ENCODE measurements at places on chromosomes 12 and 14.

DNA sequence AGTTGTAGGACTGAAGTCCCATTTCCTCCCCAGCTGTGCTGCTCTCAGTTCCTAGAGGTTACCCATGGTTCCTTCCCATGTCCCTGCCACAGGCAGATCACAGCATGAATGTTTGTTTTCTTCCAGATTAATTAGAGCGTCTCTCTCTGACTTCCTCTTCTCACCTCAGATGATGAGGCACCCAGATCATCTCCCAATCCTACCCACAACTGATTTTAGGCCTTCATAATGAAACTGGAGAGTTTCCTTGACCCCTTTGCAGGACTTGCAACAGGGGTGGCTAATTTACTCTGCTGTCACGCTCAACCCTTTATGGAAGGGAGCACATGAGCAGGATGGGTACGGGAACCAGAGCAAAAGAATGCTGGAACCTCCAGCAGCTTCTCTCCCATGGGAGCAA lies 32.1 kb upstream of the TXNRD1 start:
- DNase-seq = no peak

DNA sequence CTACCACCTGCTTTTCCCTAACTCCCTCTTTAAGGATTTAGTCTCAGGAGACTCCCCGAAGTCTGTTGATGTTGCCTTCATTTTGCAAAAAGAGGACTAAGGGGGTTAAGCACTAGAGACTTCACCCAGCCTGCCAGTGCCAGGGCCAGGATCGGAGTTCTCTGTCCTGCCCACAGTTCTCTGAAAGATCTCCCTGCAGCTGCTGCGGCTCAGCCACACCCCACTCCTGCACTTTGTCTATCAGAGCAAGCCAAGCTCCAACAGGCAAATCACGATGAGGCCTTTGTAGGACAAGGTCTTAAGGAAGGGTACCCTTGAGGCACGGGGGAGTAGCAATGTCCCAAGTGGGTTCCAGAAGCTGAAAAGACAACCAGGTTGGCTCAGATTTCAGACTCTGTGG lies 148.8 kb upstream of the EGLN3 start:
- no peak for DNase-seq

DNA sequence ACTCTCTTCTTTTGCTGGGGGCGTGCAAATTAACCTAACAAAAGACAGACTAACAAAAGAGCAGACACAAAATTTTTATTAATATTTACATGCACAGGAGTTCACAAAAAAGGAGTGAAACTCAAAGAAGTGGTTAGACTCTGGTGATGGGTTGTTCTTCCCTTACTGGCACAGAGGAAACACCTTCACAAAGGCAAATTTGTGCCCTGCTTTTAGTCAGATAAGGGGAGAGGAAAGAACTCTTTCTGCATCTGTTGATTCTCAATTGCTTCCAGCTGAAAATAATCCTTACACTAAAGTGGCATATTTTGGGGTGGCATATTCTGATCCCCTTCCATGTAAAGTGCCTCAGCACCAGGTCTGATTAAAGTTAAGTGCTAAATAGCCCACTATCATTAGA lies 190.2 kb upstream of the AMIGO2 start:
- DNase-seq = no peak

DNA sequence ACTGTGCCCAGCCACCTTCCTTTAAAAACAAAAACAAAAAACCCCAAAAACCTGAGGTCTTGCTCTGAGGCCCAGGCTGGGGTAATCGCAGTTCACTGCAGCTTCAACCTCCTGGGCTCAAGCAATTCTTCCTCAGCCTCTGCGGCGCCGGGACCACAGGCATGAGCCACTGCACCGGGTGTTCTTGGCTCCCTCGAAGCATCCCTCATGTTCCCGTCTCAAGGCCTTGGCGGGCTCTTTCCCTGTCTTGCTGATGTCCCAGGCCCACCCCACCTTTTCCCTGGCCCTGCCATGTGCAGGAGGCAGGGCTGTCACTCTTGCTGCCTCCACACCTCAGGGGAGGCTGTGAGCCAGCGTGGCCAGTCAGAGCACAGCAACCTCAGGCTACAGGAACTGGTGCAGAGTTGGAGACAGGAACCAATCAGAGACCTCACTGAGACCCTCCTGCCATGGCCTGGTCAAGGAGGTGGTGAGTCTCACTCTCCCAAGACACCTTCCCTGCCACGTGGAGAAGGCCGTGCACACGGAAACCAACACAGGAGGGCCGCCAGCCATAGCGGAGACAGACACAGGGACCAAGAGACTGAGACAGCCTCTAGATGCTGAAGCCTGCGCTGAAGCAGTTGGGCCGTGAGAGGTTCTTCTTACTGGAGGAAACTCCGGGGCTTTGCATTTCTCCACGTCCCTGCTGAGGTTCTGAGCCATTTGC lies 6.0 kb upstream of the AMN start:
- DNase-seq = no peak

GRCh38 chr14:23143911-23144310 lies 24.9 kb upstream of the CEBPE start:
- DNase-seq = no peak

- no peak for DNase-seq
These were observed 436.7 kb downstream of the ATP23 start for GRCh38 chr12:58378028-58378427.

All from NCI-H1436 (cell line).